ENCODE measurements at places on chromosomes 3 and 15. TPM values are rescaled to one million over a fixed set of nuclear protein-coding genes. Genes with fewer than 3 reads are reported as not detected.

DNA sequence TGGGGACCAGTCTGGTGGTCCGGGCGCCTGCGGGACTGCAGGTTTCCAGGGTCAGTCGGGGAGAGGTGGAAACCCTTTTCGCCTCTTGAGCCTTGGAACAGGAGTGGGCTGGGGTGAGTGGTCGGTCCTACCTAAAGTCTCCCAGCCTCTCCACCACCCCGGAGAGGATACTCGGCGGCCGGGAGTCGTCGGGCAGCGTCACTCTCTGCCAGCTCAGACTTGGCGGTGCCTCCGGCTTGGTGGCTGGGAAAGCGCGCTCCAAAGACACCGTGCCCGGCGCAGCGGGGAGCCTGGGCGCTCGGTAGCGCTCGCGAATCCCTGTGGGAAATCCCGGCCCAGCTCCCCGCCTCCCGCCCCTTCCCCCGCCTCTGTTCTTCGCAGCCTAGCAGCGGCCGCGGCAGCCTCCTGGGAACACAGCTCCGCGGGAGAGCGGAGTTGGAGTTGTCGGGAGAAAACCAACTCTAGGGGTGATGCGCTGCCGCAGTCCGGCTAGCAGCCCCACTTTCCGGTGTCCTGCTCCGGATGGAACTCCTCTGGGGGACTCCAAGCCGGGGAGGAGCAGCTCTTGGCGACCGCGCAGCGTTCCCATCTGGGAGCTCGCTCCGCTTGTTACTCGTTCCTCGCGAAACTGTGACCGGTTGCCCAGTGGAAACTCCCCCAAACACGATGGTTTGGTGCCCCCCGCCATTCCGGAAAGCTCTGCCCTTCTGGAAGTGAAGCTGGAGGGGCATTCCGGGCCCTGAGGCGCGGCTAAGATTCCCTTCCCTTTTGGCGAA, 1.4 kb downstream of the EPHB1 start:
- peak; percentile 58 for DNase-seq

DNA sequence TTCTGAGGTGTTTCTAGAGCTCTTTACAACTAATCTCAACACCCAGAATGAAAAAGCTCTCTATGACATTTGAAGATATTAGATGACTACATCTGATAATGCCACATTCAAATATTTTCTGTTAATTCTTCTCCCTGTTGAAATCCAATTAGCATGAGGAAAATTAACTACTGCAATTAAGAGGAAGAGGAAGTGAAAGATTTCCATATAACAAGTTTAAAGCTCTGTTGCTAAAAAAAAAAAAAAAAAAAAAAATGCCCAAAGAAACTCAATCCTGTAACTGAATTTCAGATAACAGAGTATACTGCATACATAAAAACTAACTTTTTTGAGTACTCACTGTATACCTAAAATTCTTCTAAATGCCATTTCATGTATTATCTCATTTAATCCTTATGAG, 109.8 kb downstream of the TNIK start:
- DNase-seq = no peak

DNA sequence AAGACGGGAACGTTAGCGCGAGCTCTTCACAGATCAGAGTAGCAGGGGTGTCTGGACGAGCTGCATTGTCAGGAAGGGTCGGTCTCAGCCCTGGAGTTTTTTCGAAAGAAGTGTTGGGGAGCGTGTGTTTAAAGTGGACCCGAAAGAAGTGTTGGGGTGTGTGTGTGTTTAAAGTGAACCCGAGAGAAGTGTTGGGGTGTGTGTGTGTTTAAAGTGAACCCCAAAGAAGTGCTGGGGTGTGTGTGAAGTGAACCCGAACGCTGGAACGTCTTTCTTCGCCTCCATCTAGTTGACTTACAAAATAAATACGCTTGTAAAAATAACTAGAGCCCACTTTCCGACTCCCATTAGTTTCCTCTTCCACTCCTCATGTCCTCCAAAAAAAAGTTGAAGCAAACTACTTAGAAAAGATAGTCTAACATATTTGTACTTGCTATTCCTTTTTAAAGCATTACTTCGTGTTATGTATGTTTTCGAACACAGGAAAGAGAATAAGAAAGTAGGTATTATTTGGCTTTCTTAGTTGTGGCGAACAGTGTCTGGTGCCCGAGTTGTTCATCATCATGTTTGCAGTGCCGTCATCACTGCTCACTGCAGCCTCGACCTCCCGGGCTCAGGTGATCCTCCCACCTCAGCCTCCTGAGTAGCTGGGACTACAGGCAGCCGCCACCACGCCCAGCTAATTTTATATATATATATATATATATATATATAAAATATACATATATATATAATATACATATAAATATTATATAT, 1.0 kb downstream of the LRCH3 start:
- DNase-seq = peak; percentile 38

GRCh38 chr3:42189736-42190135, 76.2 kb downstream of the CCK start:
- peak; percentile 58 for DNase-seq

ETV5 gene
- polyA plus RNA-seq = 3.2 TPM

ZNF619 gene
- 1.5 TPM for polyA plus RNA-seq
